ENCODE measurements at places on chromosomes 1 and 21. TPM values are rescaled to one million over a fixed set of nuclear protein-coding genes. Genes with fewer than 3 reads are reported as not detected.

Gene SPATA46
- not detected for total RNA-seq

Gene COL9A2
- total RNA-seq, result 11.7 TPM

Gene NEXN
- 0.51 TPM for total RNA-seq

Gene PSMB4
- 352 TPM for total RNA-seq

Gene ASPM
- 46.4 TPM for total RNA-seq

Gene ZBTB8B
- not detected for total RNA-seq

Gene TRIM58
- not detected for total RNA-seq

Gene SLC25A34
- total RNA-seq, result 1.5 TPM

Gene NAV1
- total RNA-seq, result 2.6 TPM

Gene TMEM81
- total RNA-seq, result 3.3 TPM

Gene RHD
- total RNA-seq, result not detected

Gene FNDC5
- not detected for total RNA-seq

Gene FCER1G
- 0.99 TPM for total RNA-seq

Gene KIRREL1
- not detected for total RNA-seq

Gene TACSTD2
- total RNA-seq, result not detected

Gene TMPRSS2
- total RNA-seq, result not detected

Gene KCNJ6
- total RNA-seq, result not detected

Gene HSF2BP
- total RNA-seq, result 0.50 TPM

Gene ENAH
- total RNA-seq, result 0.95 TPM

Gene GBP6
- total RNA-seq, result 0.81 TPM

Gene ZYG11A
- total RNA-seq, result 0.24 TPM

Gene DYNLT4
- 0.41 TPM for total RNA-seq

Gene LCE1C
- total RNA-seq, result not detected

Gene OR10K2
- not detected for total RNA-seq

Gene RAB13
- total RNA-seq, result 2.9 TPM

Gene AGMAT
- 15.2 TPM for total RNA-seq

Gene LDLRAD1
- not detected for total RNA-seq

Gene HTR6
- 0.17 TPM for total RNA-seq

All from activated CD4-positive, alpha-beta memory T cell treated with anti-CD3 and anti-CD28 coated beads for 36 hours (primary cell).